ENCODE measurements at places on chromosomes 13 and 19. TPM values are rescaled to one million over a fixed set of nuclear protein-coding genes. Genes with fewer than 3 reads are reported as not detected.

- ATAC-seq: no peak
These were observed 148.4 kb downstream of the URI1 start for GRCh38 chr19:30090476-30090875.

DNA sequence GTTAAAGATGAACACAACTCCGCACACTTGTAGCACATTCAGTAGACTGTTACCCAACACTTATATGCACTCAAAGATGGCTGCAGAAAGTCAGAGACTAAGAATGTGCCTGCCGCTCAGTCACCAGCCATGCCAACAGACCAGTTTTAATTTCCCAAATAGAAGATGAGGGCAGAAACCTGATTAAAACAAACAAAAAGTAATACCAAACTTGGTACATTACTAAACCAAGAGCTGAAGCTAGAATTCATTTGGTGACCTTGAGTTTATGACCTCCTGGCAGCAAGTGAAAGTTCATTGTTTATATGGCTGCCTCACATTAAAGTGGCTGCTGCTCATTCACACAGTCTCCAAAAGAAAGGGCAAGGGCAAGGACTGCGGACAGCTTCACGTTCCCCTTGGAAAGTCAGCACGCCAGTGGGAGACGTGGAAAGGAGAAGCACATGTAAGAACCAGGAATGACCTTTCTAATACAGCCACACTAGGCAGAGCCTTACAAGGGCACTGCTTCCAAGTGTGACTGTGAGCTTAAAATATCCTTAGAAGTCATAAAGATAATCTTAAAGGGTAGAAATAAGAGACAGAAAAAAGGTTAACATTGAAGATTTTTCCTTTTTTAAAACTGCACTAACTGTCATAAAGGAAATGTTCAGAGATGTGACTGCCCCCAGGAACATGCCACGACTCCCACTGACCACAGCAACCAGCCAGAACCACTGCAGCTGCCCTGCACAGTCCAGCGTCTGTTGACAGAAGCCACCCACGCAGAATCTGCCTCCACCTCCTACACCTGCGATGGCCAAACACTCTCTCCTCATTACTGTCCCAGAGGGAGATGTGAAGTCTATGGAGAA is 73.5 kb downstream of the STK24 start:
- no peak for ATAC-seq

GRCh38 chr13:55553701-55554100 is 1587.0 kb upstream of the PRR20A start:
- ATAC-seq: no peak

- no peak for ATAC-seq
These were observed 10.8 kb downstream of the GYS1 start for GRCh38 chr19:48982280-48982679.

GRCh38 chr19:30068528-30069395 is 126.7 kb downstream of the URI1 start:
- ATAC-seq: no peak

- ATAC-seq: peak; percentile 48
These were observed 335.1 kb downstream of the GPC6 start for GRCh38 chr13:93561576-93562225.

GRCh38 chr13:38784036-38784880 is 97.4 kb downstream of the FREM2 start:
- no peak for ATAC-seq

DNA sequence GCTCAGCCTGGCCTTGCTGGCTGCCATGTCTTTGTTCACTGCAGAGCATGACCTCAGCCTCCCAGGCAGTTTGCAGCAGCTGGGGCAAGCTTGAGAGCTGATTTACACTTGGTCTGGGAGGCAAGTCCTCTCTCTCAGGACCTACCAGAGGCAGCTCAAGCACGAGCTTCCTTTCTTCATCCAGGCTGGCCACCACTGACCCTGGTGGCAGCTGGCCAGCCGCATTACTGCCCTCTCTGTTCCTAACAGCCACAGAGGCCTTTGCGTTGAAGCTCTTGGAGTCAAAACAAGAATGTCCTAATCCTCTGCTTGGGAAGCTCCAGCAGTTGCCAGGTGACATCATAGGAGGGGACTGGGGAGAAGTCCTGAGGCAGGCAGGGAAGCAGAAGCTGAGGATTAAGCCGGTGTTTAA is 85.7 kb downstream of the NUFIP1 start:
- peak; percentile 60 for ATAC-seq

- ATAC-seq: no peak
These were observed 31.2 kb downstream of the DHRS12 start for GRCh38 chr13:51772781-51773180.

DNA sequence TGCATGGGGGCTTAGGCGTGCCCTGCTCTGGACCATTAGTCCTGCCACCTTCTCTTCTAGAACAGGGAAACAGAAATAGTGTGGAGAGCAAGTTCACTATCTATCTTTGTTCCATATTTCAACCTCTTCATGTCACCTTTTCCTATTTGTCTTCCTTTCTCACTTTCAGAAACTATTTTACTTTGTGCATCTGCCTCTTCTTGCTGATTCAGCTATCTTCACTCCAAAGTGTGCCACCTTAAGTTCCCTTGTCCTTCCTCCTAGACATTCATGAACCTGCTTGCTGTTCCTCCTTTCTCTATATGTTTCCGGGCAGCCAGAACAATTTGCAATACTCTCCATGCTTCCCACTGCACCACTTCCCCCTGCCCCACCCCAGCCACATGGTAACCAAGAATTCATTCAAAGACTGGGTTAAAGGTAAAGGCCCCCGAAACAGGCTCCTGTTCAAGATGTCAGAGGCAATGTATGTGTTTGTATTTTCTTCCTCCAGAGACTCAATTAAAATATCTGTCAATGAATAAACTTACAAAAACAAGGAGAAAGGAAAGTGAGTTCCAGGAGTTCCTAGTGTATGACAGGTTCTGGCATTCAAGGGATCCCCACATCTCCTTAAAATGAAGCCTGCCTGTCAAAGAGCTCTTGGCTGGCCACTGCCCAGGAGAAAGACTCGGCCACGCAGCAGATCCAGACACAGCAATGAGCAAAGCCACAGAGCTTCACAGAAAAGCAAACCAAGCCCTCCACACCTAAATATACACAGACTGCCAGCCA is 268.1 kb downstream of the DNAJC15 start:
- no peak for ATAC-seq

- ATAC-seq: no peak
These were observed 7.7 kb downstream of the ARID3A start for GRCh38 chr19:933553-933882.

- ATAC-seq: no peak
These were observed 1.1 kb downstream of the ZBTB45 start for GRCh38 chr19:58518256-58519086.

GRCh38 chr13:48977286-48977625 is 1.5 kb downstream of the FNDC3A start:
- no peak for ATAC-seq

DNA sequence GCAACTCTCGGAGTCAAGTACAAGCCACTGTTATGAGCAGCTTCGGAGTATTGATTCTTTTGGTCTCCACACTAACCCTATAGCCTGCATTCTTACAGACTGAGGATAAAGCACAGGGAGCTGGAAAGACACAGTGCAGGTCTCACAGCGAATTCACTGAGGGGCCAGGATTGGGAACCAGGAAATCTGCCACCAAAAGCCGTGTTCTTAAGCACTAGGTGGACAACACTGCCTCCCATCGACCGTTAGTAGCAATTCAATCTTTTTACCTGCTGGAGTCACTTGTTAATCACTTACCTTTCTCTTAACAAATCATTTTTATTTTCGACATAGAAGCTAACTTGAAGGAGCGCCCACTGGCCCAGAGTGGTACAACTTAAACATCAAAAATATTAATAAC is 6.3 kb downstream of the PMIS2 start:
- no peak for ATAC-seq

DNA sequence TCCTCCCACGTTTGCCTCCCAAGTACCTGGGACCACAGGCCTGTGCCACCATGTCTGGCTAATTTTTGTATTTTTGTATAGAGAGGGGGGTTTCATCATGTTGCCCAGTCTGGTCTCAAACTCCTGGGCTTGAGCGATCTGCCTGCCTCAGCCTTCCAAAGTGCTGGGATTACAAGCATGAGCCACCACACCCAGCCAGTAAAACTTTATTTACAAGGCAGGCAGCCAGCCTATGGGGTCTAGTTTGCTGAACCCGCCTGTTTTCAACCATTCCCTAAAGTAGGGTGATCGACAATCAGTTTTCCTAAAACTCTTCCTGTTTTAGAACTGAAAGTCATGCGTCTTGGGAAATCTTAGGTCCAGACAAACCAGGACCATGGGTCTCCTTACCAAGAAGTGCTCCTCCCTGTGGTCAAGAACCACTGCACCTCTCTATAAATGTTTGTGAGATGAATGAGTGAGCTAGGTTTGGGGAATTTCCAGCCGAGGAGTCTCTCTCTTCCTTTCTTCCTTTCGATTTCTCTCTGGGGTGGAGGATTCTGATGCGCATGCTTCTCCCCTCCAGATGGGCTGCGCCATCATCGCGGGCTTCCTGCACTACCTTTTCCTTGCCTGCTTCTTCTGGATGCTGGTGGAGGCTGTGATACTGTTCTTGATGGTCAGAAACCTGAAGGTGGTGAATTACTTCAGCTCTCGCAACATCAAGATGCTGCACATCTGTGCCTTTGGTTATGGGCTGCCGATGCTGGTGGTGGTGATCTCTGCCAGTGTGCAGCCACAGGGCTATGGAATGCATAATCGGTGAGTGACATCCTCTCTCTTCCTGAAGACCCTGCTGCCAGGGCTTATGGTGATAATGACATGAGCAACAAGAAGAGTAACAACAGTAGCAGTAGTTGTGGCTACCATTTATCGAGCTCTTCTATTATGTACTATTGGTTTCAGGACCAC is 38.7 kb downstream of the ADGRE1 start:
- no peak for ATAC-seq

DNA sequence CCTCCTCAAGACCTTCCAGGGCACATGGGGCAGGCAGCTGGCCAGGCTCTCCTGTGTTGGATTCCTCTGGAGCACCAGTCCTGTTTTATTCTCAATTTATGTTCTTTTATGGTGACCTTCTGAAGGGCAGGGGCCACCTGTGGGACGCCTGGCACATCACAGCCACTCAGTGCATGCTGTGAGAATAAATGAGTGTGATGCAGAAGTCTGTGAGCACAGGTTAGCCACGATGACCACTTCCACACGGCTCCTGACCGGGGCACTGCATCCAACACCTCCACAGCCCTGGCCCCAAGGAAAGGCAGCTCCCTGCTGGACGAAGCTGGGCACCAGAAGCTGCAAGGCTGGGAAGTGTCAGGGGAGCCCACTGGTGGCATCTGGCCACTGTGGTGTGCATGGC is 122.8 kb downstream of the CRYL1 start:
- no peak for ATAC-seq

DNA sequence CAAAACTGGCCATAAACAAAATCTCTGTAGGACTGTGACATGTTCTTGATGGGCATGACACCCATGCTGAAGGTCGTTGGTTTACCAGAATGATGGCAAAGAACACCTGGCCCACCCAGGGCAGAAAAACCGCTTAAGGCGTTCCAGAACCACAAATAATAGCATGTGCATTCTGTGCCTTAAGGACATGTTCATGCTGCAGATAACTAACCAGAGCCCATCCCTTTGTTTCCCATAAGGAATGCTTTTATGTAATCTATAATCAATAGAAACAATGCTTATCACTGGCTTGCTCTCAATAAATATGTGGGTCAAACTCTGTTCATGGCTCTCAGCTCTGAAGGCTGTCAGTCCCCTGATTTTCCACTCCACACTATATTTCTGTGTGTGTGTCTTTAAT is 11.2 kb upstream of the ZNF578 start:
- no peak for ATAC-seq

DNA sequence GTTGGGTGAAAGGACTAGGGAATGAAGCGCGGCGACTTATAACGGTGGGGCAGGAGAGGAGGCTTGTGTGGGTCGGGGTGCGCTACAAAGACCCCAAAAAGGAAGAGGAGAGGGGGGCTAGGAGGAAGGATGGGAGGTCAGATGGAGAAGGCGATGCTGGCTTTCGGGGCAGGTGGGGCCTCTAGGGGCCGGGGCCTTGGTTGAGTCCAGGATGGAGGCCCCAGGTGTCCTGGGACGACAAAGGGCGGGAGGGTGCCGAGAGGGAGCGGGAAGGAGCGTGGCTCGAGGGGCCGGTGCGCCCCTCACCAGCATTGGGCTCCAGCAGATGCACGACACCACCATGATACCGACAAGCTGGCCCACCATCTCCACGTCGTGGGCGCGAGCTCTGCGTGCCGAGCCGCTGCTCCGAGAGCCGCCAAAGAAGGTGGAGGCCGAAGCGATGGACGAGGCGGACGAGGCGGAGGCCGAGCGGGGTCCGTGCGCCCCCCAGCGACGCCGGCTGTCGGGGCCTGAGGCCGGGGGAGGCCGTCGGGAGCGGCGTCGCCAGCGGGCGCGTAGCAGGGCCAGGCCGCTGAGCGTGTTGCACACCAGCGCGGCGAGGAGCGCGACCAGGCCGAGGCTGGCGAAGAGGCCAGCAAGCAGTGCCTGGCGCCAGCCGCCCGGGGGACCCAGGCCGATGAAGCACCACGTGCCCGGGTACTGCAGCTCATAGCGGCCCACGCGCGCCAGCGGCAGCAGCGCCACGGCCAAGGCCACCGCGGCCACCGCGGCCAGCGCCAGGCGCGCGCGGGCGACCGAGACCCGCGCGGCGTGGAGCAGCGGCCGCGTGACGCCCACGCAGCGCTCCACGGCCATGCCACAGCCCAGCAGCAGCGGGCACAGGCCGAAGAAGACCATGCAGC is 1.8 kb downstream of the PTGER1 start:
- no peak for ATAC-seq

DNA sequence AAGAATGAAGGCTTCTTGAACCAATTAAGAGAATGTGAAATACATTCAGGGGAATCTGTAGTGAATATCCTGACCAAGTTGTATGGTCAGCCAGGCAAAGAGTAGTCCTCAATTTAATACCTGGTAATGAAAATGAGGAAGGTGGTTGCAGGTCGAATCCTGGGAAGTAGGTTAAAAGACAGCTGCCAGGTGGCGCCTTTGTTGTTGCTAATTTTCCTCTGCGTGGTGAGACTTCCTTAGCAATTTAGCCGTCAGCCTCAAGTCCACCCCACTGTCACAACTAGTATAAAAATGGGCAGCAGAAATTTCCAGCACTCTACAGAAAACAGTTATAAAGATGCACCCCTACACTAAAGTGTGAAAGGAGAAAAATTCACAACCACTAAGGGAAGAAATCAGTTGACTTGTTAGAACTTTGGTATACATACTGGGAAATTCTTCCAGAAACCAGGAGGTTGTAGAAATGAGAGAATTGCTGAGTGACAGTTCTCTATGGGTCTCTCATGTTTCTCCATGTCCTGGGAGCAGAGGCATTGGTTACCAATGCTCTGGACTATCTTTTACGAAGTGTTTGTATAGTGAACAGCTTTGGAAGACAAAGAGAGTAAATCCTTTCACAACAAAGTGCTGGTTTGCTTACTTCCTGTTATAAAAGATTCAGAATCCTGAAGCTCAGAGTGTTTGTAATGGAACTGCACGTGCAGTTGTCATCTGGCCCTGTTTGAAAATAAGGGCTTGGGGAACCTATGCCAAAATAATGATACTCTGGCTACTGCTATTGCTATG is 235.9 kb downstream of the NHLRC3 start:
- peak; percentile 21 for ATAC-seq

GRCh38 chr19:8004723-8005513 is 523 bp downstream of the ELAVL1 start:
- peak; percentile 48 for ATAC-seq

The RASGRP4 gene
- total RNA-seq: 0.09 TPM

The ICAM4 gene
- not detected for total RNA-seq

The LRRC25 gene
- 0.14 TPM for total RNA-seq

The TNFSF11 gene
- total RNA-seq: 0.50 TPM

The CYP4F3 gene
- total RNA-seq: not detected

The ZIC5 gene
- 0.35 TPM for total RNA-seq

The PCDH17 gene
- 17.7 TPM for total RNA-seq

The ZNF536 gene
- 37.8 TPM for total RNA-seq

The ICAM5 gene
- total RNA-seq: 7.0 TPM

The SPRED3 gene
- total RNA-seq: 5.4 TPM

The GRIK5 gene
- 0.41 TPM for total RNA-seq

Measured in motor neuron (in vitro differentiated cells).